ENCODE measurements at places on chromosomes 6 and 20.
A peak's percentile ranks its signal among the peaks of the same experiment; 100 is the strongest.

DNA sequence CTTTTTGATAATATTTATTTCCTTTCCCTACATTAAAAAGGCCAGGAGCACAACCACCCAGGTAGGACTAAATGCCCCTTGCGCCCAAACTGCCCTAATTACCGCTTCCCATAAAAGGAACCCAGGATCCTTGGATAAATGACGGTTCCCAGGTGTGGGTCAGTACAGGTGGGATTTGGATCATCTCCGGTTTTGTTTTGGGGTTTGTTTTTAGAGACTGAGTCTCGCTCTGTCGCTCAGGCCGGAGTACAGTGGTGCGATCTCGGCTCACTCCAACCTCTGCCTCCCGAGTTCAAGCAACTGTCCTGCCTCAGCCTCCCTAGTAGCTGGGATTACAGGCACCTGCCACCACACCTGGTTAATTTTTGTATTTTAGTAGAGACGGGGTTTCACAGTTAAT lies 28.4 kb downstream of the ZNF217 start:
- DNase-seq = no peak

- DNase-seq = peak; percentile 35
These were observed 192.7 kb downstream of the RNF144B start for GRCh38 chr6:18579869-18580268.

GRCh38 chr6:105080279-105080678 lies 99.5 kb downstream of the POPDC3 start:
- DNase-seq = no peak

DNA sequence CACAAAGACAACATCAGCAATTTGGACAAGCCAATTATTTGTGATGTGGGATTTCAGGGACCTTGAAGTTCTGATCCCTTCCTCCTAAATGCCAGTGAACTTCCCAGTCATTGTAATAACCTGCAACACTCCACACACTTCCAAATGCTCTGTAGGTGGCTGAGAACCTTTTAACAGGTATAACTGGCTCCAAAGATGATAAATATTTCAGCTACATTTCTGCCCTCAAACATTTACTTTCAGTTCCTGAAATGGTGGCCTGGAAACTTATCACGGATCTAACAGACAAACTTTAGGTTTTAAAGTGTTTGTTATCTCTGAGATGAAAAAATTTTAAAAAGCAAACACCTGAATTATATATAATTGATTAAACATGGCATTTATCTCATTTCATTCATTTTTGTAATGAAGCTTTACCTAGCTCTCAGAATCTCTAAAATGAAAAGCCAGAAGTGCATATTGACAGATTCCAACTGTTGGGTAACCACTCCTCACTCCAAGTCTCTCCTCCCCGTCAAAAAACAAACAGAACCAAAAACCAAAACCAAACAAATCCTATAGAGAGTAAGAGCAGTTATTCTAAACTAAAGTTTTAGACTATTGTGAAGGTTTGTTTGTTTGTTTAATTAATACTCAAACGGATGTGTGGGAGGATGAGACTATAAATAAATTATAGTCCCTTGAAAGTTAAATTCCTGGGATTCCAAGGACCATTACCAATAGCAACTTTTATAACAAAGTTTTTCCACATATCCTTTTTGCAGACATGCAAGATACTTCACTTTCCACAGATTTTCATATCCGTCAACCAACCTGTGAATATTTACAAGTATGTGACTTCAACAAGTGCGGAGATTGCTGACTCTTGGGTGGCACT lies 12.4 kb upstream of the KIAA0408 start:
- peak; percentile 18 for DNase-seq

DNA sequence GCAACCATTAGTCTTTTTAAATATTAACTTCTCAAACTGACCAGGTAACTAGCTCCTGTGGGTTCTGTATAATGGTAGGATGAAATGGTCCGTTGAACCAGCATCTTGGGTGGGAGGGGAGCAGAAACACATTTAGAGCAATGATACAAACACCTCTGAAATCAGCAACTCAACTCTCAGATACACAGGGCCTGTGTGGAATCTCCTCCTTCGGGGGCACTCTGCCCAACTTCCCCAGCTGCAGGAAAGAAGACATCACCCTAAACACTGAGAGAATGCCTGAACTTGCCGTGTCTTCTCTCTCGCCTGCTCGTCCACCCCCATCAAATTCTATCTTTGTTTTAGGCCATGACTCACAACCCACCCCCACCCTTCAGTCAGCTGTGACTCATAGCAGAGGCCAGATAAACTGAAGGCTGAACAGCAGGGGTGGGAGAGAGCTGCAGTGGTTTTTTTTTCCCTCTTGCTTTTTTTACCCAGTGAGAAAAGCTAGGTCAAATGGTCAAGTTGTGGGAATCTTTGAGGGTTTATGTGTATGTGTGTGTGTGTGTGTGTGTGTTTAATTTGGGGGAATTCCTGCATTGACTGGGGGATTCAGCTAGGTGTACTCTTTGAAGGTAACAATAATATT lies 593.4 kb upstream of the JAG1 start:
- DNase-seq = peak; percentile 92

- no peak for DNase-seq
These were observed 1.7 kb upstream of the FAM50B start for GRCh38 chr6:3847521-3847920.

Measured in AG10803 (cell line).